ENCODE measurements at places on chromosomes 7 and 10.

- no peak for DNase-seq
Measured at GRCh38 chr7:98816241-98816640, 53.6 kb downstream of the TMEM130 start.

GRCh38 chr7:68504716-68505115, 1093.6 kb upstream of the AUTS2 start:
- no peak for DNase-seq

GRCh38 chr10:20744821-20745220, 152.3 kb downstream of the NEBL start:
- DNase-seq = no peak

DNA sequence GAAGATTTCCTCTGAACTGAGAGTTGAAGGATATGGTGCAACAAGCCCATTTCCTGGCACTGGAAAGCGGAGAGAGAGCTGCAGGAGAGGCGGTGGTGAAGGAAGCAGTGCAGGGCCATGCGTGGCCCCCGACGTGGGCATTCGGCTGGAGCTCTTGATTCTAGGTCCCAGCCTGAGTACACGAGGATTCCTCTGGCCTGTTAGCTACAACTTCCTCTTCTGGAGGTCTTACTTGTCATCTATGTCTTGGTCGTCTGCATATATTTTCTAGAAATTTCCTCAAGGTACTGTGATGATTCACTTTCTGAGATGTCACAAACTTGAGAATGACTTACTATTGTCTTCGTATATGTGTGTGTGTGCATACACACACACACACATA, 59.2 kb upstream of the JAZF1 start:
- DNase-seq = no peak

DNA sequence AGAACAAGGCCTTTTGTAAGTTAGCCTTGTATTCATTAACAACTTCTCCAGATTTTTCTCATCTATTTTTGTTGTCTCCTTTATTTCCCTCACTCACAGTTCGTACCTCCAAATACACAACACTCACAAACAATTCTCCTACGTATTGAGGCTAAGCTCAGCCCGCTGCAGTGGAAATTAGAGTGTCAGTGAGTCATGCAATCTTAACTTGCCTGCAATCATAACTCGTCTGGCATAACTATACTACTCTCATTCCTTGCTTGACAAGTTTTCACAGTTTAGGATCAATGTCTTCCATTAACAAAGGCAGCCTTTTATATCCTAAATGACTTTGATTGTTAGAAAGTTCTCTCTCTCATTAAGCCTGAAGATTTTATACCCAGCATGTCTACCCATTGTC, 23.8 kb downstream of the TMEM196 start:
- DNase-seq = no peak

DNA sequence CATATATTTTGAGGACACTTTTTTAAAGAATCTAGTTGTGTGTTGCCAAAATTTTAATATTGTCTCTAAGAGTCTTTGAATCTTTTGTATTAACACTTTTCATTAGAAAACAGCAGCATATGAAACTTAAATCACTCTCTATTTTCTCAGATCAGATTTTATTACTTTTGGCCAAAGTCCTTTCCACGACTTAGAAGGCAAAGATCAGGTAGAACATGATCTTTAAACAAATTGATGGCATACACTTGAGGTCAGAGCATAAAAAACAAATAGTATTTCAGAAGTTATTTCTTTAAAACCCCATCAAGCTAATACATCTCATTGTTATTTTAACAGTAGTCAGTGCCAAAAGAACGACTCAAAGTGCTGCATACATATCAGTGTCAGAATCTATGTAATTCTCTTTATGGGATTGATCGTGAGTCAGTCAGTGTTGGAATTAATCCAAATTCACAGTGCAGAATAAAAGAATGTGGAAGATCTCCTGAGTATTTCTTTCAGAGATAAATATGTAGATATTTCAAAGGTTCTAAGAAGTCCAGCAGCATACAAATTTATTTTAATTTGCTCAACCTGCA, 9.6 kb upstream of the AGMO start:
- DNase-seq = no peak

DNA sequence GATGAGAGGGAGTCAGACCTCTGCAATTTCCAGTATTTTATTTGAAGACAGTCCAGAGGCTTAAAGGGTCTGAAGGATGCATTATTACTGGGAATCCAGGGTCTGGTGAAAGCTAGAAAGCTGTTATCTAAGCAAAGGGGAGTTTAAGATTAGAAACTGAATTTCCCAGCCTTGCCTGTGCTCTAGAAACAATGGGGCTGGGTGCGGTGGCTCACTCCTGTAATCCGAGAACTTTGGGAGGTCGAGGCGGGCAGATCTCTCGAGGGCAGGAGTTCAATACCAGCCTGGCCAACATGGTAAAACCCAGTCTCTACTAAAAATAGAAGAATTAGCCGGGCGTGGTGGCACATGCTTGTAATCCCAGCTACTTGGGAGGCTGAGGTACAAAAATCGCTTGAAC, 71.5 kb upstream of the ANLN start:
- DNase-seq = no peak

DNA sequence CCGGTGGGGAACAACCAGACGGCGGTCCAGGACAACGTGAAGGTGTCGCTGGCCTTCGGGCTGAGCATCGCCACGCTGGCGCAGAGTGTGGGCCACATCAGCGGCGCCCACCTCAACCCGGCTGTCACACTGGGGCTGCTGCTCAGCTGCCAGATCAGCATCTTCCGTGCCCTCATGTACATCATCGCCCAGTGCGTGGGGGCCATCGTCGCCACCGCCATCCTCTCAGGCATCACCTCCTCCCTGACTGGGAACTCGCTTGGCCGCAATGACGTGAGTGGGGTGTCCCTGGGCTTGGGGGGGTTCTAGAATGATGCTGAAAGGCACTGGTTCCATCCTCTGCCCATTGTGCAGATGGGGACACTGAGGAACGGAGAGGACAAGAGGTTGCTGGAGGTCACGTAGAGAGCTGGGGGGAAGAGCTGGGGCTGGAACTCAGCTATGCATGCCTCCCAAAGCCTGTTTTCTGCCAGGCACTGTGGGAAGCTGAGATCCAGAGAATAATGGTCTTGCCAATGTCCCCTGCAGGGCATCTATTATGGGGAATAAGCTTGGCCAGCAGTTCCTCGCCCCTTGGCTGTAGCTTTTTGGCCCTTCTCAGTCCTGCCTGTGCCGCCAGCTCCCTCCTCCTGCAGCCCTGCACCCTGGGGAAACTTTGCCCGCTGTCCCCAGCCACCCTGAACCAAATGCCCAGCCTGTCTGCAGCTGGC, 523 bp downstream of the AQP1 start:
- DNase-seq = no peak

- no peak for DNase-seq
Measured at GRCh38 chr7:34928052-34928451, 109.2 kb downstream of the DPY19L1 start.

DNA sequence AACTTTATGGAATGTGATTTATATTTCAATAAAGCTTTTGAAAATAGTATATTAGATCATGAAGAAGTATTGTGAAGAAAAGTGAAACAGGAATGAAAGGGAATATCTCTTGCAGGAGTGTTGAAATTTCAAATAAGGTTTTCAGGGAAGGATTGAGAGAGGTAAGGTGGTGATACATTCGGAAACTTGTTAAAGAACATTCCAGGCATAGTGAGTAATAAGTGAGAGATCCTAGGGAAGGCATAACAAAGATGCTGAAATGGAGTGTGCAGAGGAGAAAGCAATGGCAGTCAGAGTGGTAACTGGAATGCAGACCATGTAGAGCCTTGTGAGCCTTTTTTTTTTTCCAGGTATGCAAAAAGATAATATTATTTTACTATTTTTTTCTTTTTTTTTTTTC, 4.1 kb downstream of the OR9A4 start:
- no peak for DNase-seq

GRCh38 chr7:149559711-149560110, 62.1 kb upstream of the ZNF746 start:
- no peak for DNase-seq

DNA sequence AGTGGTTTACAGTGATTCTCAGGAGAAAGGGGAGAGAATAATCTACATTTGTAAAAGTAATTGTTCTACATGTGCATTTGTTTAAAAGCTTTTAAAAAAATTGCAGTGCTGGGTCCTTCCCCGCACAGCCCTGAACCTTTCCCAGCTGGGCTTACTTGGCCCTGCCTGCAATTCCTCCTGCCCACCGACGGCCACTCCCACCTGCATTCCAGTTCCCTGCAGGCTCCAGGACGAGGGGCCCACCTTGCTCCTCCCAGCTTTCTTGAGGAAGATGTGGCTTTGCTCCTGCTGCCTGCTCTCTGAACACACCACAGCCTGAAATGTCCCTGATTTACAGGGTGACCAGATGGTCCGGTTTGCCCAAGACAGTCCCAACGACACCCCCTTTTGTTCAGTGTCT, 222.7 kb downstream of the PRPF18 start:
- no peak for DNase-seq

DNA sequence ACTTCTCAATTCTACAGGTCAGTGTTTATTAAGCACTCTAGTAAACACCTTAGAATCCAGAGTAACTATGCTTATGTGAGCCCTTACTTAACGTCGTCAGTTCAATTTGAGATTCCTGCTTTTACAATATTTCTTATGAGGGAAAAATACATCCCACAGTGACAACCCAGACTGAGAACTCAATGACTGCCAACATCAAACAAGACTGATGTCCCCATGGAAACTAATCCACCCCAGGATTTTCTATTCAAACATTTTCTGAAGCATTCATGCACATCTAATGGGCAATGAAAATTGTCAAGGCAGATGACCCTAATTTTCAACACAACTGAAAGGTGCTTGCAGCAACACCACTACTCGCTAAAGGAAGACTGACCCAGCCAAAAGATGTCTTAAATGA, 67.0 kb downstream of the ATE1 start:
- DNase-seq = peak; percentile 6

DNA sequence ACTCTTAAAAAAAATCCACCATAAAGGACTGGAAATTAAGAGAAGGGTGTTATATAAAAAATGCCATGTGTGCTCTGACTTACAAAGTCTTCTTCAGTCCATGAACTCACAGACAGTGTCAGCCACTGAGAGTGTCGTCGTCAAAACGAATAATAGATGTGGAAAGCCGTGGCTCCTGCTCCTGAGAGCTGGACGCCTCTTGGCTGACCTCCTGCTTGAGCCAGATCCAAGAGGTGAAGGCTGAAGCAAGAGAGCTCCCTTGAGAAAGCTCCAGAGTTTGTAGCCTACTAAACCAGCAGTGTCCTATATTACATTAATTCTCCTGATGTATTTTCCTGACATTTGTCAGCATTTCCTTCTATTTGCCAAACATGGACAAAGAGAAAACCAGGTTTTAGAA, 234.3 kb upstream of the C7orf33 start:
- no peak for DNase-seq

- DNase-seq = no peak
Measured at GRCh38 chr7:108062250-108063014, 59.5 kb upstream of the LAMB1 start.

- no peak for DNase-seq
Measured at GRCh38 chr10:3873728-3874461, 88.9 kb upstream of the KLF6 start.

DNA sequence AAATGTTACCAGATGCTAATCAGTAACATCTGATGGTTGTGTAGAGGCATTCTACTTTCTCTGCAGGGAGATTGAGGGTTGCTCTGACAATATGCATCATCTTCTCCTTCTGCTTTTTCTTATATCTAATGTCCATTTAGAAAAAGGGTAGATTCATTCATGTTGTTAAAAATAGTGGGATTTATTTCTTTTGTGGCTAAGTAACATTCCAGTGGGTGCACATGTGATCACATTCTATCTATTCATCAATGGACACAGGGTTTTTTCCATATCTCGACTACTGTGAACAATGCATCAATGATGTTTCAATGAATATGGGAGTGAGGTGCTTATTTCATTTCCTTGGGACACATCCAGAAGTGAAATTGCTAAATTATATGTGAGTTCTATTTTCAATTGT, 103.9 kb downstream of the CRPPA start:
- DNase-seq = no peak

GRCh38 chr10:65033957-65034356, 1512.8 kb downstream of the REEP3 start:
- DNase-seq = no peak

GRCh38 chr10:98405422-98405821, 9.6 kb downstream of the PYROXD2 start:
- DNase-seq = no peak

DNA sequence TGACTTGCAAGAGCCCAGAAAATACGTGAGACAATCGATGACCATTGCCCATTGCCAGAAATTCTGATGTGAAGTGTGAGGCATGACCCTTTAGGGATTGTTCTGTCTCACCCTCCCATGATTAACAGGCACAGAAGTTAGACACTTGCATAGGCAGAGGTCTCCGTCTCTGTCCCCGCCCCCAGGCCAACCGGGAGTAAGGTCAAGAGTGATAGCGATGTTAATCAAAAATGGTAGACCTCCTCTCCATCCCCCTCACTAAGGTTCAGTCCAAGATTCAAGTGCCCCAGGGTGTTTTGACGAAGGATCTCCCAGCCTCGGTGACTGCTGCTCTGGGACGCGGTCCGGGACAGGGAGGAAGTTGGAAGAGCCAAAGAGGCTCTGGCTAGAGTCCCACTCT, 22.7 kb upstream of the TRPV6 start:
- no peak for DNase-seq

GRCh38 chr7:13797545-13797944, 191.9 kb downstream of the ETV1 start:
- no peak for DNase-seq

DNA sequence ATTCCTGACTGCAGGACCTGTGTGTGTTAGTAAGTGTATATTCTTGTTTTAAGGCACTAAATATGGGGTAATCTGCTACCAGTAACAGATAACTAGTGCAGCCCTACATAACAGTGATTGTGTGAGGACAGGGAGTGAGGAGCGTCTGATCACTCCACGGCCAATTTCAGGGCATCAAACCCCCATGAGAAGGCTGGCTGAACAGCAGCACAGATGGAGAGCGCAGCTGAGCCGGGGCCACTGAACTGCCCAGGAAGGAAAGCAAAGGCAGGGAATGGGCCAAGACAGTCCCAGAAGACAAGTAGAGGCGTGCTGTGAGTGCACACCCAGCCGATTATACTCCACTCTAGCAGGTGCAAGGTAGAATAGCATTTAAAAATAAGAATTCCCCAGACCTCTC, 157.1 kb upstream of the CHST15 start:
- DNase-seq = no peak

GRCh38 chr10:71053169-71053895, 159.0 kb upstream of the UNC5B start:
- DNase-seq = no peak

GRCh38 chr7:157526913-157527634, 190.3 kb downstream of the DNAJB6 start:
- no peak for DNase-seq

DNA sequence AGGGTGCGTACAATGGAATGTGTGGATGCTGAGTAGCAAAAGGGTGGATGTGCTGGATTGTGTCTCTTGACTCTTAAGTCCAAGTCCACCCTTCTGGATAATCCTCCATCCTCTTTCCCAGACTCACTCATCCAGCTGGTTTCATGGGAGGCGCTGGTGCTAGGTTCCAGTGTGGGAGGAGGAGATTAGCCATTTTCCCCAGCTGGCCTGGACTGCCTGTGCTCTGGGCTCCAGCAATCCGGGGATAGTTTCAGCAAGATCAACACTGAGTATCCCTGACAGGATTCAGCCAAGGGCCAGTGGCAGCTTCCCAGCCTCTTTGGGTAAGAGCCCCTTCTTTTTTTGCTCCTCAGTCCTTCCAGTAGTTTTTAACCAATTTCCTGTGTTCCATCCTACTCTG, 21.6 kb upstream of the TRIL start:
- DNase-seq = no peak

Data from NCI-H187 treated with DMSO at 0.1 percent for 48 hours (cell line).